Sciatic nerve (tissue), 2 donors: ENCODE measurements at places on chromosomes 13 and 19. TPM values are rescaled to one million over a fixed set of nuclear protein-coding genes. Genes with fewer than 3 reads are reported as not detected.

DNA sequence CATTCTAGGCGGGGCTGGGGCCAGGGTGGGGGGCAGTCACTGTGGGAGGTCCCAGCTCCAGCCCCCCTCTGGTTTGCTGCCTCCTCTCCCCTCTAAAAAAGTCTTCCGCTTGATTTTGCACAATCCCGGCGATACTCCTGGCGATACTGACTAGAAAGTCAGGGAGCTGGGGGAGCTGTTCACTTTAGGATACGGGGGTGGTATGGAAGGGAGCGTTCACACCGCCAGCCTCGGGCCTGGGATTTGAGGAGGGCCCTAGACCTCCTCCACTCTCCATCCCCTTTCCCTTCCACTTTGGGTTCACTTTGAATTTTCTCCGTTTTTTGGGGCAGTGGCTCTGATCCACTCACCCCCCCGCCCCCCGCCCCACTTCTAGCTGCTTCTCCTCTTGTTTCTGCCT lies 35.0 kb downstream of the KEAP1 start:
- no peak for DNase-seq

Gene ZNF443
- 6.8 TPM for total RNA-seq

DNA sequence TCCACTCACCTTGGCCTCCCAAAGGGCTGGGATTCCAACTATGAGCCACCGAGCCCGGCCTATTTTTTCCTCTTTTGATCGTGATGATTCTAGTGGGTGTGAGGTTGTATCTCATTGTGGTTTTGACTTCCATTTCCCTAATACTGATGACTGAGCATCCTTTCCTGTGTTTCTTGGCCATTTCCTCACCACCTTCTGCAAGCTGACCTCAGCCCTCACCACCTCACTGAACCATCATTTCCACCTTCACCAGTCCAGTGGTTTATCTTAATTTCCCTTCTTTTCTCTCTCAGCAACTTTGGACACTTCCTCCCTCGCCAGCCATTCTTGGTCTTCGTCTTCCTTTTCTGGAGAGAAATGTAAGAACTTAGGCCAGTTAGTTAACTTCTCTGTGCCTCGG lies 13.0 kb upstream of the BICRA start:
- no peak for DNase-seq

GRCh38 chr13:89628567-89628966 lies 1718.9 kb upstream of the MIR17HG start:
- no peak for DNase-seq

DNA sequence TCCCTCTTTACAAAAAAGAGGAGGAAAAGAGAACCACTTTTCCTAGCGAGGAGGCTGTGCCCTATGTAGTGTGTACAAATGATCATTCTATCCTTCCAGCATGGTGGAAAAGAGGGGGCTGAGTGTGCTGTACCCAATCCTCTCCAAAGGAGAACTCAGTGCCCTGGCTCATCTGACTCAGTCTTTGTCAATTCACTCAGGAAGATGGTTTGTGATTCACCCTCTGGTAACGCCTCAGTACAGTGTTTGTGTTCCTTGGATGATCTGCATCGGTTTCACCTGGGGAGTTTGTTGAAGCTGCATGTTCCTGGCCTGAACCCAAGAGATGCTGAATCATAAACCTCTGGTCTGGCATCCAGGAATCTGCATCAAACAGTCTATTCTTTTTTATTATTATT lies 18.3 kb upstream of the ENOX1 start:
- DNase-seq: no peak

- DNase-seq: no peak
Observed at GRCh38 chr19:10115392-10116084, 4.0 kb downstream of the P2RY11 start.

- peak; percentile 68 for DNase-seq
Observed at GRCh38 chr13:51148952-51149573, 38.0 kb upstream of the C13orf42 start.

- no peak for DNase-seq
Observed at GRCh38 chr19:10011974-10012373, 1.3 kb upstream of the RDH8 start.

GRCh38 chr13:75454497-75454896 lies 27.5 kb downstream of the TBC1D4 start:
- DNase-seq: no peak

DNA sequence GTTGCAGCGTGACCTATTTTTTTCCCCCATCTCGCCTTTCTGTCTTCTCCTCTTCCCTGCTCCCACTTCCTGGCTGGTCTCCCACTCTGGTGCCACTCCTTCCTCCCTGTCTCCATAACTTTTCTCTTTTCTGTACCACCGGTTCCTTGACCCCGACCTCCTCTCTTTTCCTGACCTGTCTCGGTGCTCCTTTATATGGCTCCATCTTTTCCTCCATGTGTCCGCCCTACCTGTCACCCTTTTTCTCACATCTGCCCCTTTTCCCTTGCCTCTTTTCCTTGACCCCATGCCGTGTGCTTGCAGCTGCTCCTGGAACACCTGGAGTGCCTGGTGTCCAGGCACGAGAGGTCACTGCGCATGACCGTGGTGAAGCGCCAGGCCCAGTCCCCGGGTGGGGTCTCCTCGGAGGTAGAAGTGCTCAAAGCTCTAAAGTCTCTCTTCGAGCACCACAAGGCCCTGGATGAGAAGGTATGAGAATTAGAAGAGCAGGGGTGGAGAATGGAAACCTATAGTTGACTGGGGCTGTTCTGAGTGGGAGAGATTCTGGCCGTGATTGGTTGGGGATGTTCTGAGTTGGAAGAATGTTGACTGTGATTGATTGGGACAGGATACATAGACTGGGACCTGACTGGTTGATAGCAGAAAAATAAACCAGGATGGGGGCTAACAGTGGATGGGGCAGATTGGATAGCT lies 9.3 kb downstream of the PPFIA3 start:
- DNase-seq: no peak

Gene CLEC11A
- 16.6 TPM for total RNA-seq

Gene ZNF682
- total RNA-seq: 6.1 TPM

Gene CXCL17
- total RNA-seq: 0.31 TPM

GRCh38 chr19:39554701-39555311 lies 14.8 kb upstream of the EID2 start:
- DNase-seq: no peak

DNA sequence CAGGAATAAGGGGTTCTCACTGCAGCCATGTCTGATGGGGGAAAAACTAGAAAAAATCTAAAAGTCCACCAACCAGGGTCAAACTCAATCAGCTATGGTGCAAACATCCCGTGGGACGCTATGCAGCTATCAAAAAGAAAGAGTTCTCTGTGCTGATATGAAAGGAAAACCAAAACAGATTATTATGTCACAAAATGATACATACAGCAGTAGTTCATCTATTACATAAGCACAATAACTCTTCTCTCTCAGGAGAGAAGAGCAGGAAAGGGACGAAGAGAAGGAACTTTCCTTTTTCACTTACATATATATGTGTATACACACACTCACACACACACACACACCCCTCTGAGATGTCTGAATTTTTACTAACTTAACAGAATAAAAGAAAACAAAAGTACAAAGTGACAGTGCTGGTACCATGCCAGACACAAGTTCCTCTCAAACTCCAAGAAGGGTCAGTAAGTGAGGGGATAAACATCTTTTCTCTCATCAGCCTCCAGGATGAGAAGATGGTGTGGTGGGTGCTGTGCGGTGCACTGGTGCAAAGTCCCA lies 2.9 kb upstream of the FKRP start:
- no peak for DNase-seq

- DNase-seq: no peak
Observed at GRCh38 chr13:44206434-44206833, 167.2 kb upstream of the SERP2 start.

DNA sequence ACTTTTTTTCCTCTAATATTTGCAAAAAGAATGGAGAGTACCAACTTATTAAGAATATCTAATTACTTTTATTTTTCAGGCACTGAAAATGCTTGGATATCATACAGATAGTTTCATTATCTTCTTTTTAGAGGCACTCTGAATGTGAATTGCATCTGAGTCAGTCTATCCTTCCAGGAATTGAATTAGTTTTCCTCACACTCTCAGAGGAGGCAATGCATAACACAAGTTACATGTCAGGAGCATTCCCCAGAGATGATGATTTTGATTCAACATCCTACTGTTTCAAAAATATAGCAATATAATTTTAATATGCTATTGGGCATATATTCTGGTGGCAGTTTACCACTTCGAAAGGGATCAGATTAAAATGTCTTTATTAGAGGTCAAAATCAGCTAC lies 1315.4 kb downstream of the PCDH9 start:
- DNase-seq: no peak

Gene SBSN
- not detected for total RNA-seq

GRCh38 chr13:74452176-74452575 lies 318.0 kb upstream of the KLF12 start:
- no peak for DNase-seq

- DNase-seq: no peak
Observed at GRCh38 chr13:35292329-35292728, 184.2 kb downstream of the MAB21L1 start.

Gene SHANK1
- total RNA-seq: 1.4 TPM

- no peak for DNase-seq
Observed at GRCh38 chr19:57888107-57888559, 704 bp downstream of the ZNF814 start.

- peak; percentile 70 for DNase-seq
Observed at GRCh38 chr19:43700395-43701000, 15.4 kb upstream of the IRGC start.

- no peak for DNase-seq
Observed at GRCh38 chr19:42427313-42427712, at the start of gene LIPE. TSS of gene LIPE (minus strand) at chr19:42427388. CDS start at chr19:42427149, 239 bp downstream.

DNA sequence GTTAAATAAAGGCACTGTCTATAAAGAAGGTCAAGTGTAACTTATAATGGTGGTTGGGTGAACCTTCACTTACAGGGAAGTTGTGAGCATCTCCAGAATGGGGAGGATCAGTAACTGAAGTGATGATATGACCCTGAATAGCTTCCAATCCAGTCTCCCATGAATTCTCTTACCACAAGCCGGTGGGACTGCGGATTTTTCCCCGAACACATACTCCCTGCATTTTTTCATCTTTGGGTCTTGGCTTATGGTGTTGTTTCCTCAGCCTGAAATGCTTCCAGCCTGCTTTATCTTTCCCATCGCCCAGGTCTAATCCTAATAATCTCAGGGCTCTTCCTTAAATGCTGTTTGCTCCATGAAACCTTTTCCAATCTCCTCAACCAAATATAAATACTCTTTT lies 2.0 kb upstream of the CSNK1A1L start:
- no peak for DNase-seq

DNA sequence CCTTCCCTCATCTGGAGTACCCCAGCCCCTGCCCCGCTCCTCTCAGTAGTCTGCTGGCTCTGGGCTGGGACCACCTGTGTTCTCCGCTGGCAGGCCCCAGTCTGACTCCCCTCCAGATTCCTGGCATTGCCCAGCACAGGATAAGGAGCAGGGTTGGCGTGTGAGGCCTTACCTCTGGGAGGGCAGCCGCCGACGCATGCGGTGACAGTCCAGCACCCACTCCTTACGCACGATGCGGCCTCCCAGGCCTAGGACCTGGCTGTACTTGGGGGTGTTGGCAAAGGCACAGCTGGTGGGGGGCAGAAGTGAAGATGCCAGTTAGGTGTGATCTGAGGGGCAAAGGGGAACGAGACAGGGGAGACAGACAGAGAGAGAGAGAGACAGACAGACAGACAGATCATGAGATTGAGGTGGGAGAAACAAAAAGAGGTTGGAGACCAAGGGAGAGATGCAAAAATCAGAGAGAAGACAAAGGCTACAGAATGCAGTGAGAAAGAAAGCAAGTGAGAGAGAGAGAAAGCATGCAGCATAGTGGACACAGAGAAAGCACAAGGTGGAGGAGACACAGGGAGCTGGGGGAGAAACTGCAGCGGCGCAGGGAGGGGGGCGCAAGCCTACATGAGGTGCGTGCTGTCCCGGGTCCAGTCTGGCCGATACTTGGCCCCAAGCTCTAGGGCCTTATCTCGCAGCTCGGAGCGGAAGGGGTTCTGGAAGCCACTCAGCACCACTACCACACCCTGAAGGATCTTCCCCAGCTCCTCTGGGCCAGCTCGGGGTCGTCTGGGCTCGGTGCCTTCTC lies 18.6 kb downstream of the ZNF575 start:
- no peak for DNase-seq

GRCh38 chr19:56765137-56765536 lies 75.4 kb downstream of the PEG3 start:
- DNase-seq: peak; percentile 68

- peak; percentile 28 for DNase-seq
Observed at GRCh38 chr19:41691268-41691970, 3.3 kb upstream of the CEACAM7 start.

DNA sequence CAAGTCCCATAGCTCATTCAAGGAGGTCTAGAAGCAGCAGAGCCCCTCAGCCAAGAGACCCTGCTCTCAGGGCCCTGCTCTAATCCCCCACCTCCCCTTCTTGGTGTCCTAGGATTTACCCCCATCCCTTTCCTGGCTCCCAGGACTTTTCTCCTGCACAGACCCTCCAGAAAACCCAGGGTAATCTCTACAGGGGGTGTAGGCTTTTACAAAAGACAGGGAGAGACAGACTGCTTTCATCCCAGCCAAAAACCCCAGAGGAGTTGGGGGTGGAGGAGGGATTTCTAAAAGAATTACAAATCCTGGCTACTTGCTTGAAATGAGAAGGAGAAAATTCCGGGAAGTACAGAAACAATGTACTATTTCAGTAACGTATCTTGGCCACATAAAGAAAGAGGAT lies 133.3 kb downstream of the TNFSF13B start:
- DNase-seq: no peak

Gene PDX1
- not detected for total RNA-seq

Gene CRLF1
- total RNA-seq: 4.5 TPM

- no peak for DNase-seq
Observed at GRCh38 chr13:26695360-26695705, 65.3 kb downstream of the GPR12 start.

DNA sequence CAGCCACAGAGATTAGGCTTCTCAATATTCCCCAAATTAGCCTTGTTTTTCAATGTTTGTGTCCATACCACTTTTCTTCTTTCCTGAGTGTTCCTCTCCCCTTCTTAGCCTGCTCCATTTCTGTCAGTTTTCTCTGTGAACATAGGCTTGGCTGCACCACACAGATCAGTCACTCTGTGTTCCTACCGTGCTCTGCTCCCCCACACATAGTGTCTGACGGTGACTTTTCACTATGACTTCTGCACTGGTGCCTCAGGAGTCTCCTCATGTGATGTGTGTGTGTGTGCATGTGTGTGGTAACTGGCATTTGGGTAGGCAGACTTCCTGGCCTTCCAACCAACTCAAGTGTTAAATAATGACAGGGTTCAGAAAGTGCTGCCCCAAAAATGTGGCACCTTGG lies 47.9 kb upstream of the MYCBP2 start:
- DNase-seq: no peak

DNA sequence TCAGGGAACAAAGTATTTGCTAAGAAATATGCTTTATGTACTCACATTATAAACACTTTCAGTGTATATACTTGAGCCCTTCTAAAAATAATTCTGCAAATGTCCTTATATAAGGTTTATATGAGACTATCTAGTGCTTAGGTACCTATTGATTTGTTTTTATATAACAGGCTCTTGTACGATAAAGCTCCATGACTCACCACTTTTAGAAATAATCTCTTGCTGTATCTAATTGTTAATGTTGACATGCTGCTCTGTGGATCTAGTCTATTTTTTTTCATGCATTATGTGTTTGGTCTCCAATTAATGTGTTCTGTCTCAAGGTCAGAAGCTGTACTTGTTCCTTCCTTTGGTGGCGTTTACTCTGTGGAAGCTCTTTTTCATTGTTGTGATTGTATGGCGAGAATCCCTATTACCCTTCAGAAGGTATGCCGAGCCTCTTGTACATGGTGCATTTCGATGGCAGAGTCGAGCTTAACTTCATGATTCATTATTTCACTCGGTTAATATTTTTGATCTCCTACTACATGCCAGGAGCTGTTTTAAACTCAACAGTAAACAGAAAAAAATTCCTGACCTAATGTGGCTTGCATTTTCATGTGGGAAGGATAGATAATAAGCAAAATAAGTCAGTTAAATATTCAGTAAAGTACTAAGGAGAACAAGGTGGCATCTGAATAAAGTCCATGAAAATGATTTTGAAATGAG lies 361.6 kb downstream of the COG6 start:
- no peak for DNase-seq
